ENCODE measurements at places on chromosomes 1 and 21. TPM values are rescaled to one million over a fixed set of nuclear protein-coding genes. Genes with fewer than 3 reads are reported as not detected.

DNA sequence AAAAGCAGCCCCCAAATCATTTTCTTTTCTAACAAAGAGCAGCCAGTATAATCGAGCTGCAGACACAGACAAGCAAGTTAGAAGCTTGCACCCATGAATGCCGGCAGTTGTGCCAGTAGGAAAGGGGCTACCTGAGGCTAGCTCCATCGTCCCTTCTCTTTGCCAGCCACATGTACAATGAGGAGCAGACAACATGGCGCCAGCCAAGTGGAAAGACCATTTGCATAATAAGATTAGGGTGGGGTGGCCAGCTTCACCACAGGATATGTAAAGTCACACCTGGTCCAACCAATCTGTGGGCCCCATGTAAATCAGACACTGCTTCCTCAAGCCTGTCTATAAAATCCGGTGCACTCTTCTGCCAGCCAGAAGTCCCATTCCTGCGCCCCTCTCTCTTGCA is 103.7 kb downstream of the CCDC185 start:
- no peak overlapping the region for H3K4me3 ChIP-seq
- H3K36me3 ChIP-seq: no peaks in the 10 kb centered on the region
- H3K27me3 ChIP-seq: no peaks in the 10 kb centered on the region
- H3K4me1 ChIP-seq: peaks cover 22% of the 10 kb centered on the region
- H3K27ac ChIP-seq: no peak overlapping the region

DNA sequence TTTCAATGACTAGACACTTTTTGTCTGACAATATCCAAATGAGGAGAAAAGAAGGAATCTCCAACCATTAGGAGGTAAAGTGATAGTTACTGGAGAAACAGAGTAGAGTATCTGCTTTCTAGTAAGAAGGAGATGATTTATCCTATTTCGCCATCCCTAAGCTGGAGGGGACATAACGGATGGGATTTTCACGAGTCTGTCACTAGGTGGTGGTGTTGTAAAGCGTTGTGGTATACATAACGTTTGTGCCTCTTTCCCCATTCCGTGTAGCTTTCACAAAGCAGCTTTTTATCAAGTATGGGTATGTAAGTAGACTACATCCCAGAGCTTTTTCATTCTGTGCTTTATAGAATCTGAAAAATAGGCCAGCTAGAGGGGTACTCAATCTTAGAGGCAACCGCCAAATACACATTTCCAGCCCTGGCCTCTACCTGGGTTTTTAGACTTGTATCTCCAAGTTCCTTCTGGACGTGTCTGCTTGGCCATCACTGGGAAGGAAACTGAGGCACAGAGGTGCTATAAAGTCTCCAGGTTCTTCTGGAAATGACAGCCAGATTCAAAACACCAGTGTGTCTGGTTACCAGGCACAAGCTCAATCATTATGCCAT is 33.3 kb upstream of the FAM3B start:
- no peak overlapping the region for H3K4me3 ChIP-seq
- H3K27ac ChIP-seq: no peak overlapping the region
- H3K36me3 ChIP-seq: no peaks in the 10 kb centered on the region
- peak; percentile 90 for DNase-seq
- no peaks in the 10 kb centered on the region for H3K4me1 ChIP-seq

DNA sequence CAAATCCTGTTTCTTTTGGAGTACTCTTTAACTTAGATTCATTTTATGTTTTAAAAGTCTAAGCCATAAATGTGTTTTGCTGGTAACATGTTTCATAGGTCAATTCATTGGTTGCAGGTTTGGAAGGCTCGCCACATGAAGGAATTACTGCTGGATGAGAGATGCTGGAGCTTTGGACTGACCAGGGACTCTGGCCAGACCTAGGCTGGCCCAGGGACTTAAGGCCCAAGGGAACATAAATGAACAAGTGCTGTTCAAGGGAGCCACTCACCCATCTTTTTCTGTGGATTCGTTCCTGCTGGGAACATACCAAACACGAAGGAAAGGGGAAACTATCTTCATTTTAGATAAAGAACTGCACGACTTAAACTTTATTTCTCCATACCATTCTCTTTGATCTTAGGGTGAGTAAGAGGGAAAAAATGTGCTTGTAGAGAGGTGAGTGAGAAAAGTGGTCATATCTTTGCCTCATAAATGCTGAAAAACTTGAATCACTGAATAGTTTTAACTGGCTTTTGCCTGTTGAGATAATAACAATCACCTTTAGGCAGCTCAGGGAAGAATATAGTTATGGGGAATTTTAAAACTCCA is 15.3 kb upstream of the SHCBP1L start:
- peak; percentile 80 for DNase-seq
- no peak overlapping the region for H3K4me3 ChIP-seq
- no peaks in the 10 kb centered on the region for H3K36me3 ChIP-seq

- no peaks in the 10 kb centered on the region for H3K4me1 ChIP-seq
- no peaks in the 10 kb centered on the region for H3K36me3 ChIP-seq
- no peak overlapping the region for H3K4me3 ChIP-seq
- no peaks in the 10 kb centered on the region for H3K27me3 ChIP-seq
These were observed 24.9 kb downstream of the ATP5PF start for GRCh38 chr21:25709684-25710265.

GRCh38 chr21:15660423-15660804 is 69.4 kb upstream of the USP25 start:
- DNase-seq: no peak
- no peak overlapping the region for H3K4me3 ChIP-seq
- peaks cover 11% of the 10 kb centered on the region for H3K4me1 ChIP-seq

GRCh38 chr1:244918421-244919319 is 54.3 kb upstream of the HNRNPU start:
- peak; percentile 57 for DNase-seq
- H3K4me3 ChIP-seq: peak overlapping the region; percentile 73
- H3K27me3 ChIP-seq: no peaks in the 10 kb centered on the region
- peaks cover 5% of the 10 kb centered on the region for H3K4me1 ChIP-seq
- no peak overlapping the region for H3K27ac ChIP-seq

DNA sequence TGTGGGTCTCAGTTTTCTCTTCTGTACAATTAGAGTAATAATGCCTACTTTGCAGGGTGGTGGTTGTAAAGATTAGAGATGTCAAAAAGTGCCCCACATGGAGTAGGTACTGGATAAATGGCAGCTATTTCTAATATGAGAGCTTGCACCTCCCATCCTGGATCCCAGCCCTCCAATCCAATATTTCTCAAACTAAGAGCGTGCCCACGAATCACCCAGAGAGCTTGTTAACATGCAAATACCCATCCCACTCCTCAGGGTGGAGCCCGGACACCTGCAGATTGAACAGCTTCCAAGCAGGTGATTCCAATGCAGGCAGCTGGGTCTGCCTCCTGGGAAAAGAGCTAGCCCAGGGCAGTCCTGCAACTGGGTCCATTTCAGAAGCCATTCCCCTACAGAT is 33.0 kb downstream of the LRRN2 start:
- no peaks in the 10 kb centered on the region for H3K27me3 ChIP-seq
- H3K27ac ChIP-seq: no peak overlapping the region
- no peak overlapping the region for H3K4me3 ChIP-seq
- H3K4me1 ChIP-seq: peaks cover under 1% of the 10 kb centered on the region
- DNase-seq: no peak
- H3K36me3 ChIP-seq: no peaks in the 10 kb centered on the region

DNA sequence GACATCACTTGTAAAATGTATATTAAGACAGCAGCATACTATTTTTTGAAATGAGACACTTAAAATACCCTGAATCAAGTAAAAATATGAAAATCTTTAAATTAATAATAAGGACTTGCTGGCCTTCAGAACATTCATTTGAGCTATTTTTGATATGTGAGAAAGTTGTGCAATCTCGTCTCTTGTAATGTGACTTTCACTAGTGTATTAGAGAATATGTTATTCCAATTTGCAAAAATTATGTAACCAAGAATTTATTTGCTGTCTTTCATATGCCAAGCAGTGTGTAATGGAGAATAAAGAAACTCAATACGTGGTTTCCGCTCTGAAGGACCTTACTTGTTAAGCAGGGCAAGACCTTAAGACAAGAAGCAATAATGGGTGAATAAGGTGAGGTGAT is 375.0 kb upstream of the RUNX1 start:
- DNase-seq: no peak
- H3K27me3 ChIP-seq: no peaks in the 10 kb centered on the region
- no peaks in the 10 kb centered on the region for H3K36me3 ChIP-seq
- H3K4me1 ChIP-seq: no peaks in the 10 kb centered on the region

DNA sequence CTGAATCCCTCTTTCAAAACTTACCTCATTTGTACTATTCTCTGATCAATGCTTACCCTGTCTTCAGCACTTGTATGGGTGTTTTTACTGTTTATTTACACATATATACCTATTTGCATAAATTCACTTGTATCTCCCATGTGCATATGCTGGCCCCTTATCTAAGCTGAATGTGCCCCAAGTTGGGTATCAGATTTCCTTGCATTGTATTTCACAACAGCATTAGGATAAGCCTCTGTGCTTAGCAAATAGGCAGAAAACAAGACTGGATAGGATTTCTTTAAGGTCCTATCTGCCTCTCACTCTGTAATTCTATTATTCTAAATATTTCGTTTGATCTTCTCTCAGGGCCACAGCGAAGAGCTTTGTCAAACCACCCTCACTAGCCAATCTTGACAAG is 45.9 kb upstream of the IPO9 start:
- H3K4me3 ChIP-seq: no peak overlapping the region
- DNase-seq: no peak
- no peak overlapping the region for H3K27ac ChIP-seq
- H3K27me3 ChIP-seq: no peaks in the 10 kb centered on the region

The AQP10 gene
- total RNA-seq: not detected

The C1orf226 gene
- 2.6 TPM for total RNA-seq

The PCBP3 gene
- 2.4 TPM for total RNA-seq

The SDF4 gene
- 317 TPM for total RNA-seq

Data from PC-3 (cell line).